Myocyte (in vitro differentiated cells): ENCODE measurements at places on chromosomes 5 and 9. TPM values are rescaled to one million over a fixed set of nuclear protein-coding genes. Genes with fewer than 3 reads are reported as not detected.
A peak's percentile ranks its signal among the peaks of the same experiment; 100 is the strongest.

- peak; percentile 76 for DNase-seq
These were observed 15.5 kb upstream of the SLC36A3 start for GRCh38 chr5:151318850-151319732.

DNA sequence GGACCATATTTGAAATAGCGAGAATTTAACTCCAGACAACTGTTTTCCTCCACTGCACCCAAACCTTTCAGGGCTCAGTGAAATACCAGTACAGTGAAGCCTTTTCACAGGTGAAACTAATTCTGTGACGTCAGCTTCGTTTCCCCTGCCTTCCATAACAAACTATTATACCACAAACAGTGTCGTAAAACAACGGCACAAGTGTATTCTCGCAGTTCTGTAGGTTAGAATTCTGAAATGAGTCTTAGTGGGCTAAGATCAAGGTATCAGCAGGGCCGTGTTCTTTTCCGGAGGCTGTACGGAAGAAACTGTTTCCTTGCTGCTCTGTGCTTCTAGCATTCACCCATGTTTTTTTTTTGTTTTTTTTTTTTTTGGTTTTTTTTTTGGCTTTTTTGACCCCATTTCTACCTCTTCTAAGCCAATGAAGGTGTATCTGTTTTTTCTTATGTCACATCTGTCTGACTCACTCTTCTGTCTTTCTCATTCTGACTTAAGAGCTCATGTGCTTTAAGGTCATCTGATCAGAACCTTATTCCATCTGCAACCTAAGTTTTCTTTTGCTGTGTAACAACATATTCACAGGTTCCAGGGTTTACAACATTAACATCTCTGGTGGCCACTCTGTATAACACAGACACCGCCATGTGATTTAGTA lies 20.1 kb downstream of the ISOC1 start:
- no peak for DNase-seq

DNA sequence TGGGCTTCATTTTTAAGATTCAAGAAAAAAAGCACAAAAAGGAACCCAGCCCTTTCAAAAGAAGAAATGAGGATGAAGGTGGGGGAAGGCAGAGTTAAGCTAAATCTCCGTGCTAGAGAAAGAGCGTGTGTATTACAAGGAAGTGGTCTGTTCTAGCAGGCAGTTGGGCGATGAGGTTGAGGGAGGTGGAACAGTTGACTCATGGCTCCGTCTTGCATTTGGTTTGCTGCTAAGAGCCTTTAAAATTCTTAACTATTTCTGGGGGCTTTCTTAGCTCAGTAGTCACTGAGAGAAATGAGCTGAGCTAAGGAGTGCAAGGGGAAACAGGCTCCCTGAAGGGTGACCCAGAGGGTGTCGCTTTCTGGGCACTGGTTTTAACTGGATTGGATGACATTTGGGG lies 117.4 kb downstream of the GCNT1 start:
- DNase-seq: peak; percentile 81

- peak; percentile 27 for DNase-seq
These were observed 73.4 kb upstream of the PPARGC1B start for GRCh38 chr5:149656576-149657182.

DNA sequence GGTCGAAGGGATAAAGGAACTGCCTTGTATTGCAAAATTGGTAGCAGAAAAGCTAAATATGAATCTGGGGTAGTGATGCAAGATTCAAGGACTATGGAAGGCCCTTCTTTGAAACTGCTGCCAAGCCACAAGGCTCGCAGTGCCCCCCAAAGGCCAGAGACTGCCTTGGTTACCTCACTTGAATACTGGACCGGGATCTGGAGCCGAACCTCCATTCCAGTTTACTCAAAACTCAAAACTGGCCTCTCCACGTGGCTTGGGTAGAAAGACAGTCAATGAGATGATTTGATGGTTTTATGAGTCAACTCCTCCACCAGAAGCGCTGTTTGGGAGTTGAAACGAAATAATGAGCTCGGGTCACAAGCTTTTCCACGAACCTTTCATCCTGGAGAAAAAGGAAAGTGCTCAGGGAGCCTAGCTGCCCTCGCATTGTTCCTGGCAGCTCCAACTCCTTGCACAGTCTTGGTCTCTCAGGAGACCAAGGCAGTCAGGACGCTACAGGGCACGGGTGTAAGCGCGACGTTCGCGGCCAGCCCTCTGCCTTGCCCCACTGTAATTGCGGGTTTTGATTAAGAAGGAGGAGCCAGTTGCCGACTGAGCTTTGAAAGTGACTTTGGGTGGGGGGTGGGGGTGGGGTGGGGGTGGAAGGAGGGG lies 2.8 kb downstream of the ST8SIA4 start:
- peak; percentile 71 for DNase-seq

DNA sequence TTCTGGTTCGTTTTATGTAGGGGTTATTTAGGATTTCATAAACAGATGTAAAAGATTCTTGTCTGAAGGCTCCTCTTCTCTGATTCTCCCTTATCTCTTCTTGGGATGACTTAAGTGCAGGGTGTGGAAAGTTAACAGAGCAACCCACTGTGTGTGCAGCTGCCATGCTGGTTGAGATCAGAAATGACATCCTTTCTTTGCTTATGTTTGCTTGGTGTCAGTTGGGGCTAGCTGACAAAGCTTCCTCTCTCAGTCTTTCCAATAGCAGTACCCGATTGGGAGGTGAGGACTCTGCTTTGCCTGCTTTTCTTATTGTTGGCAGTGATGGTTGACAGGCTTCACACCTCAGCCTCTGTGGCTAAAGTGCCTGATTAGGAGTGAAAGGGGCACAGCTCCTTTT lies 26.5 kb downstream of the OGN start:
- peak; percentile 13 for DNase-seq

DNA sequence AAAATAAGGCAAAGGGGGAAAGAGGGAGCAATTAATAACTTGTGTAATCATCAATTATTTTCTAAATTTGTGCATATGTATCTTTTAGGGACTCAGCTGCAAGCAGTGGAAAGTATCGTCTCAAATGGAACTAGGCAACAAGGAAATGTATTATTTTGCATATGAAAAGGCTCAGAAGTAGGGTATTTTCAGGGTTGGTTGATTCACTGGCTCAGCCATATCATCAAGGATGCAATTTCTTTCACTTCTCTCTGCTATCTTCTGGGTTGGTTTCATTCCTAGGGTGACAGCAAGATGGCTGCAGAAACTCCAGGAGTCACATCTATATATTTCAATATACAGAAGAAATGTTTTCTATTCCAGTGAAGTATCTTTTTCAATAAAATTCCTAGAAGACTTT lies 509.8 kb downstream of the DMAC1 start:
- DNase-seq: no peak

DNA sequence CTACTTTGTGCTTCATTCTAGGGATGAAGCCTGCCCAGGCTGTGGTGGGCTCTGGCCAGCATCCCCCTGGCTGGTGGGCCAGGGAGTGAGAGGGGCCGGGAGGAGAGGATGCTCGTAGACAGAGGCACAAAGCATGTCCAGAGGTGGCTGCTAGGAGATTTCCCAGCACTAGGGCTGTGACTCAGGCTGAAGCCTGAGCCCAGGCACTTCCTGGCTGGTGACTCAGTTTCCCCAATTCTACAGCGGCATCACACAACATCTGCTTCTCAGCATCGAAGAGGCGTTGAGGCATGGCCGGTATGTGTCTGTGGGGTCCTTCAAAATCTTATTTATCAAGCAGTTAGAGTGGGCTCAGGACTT lies 55.6 kb downstream of the DUSP1 start:
- no peak for DNase-seq

PTPN3 gene
- 0.05 and 0.10 TPM in 2 replicates for total RNA-seq

PLAC8L1 gene
- 0.88 TPM in 1 of 2 replicates, not detected in the other for total RNA-seq

KLF4 gene
- total RNA-seq: 4.9 and 7.8 TPM in 2 replicates

GRPEL2 gene
- 12.8 and 14.3 TPM in 2 replicates for total RNA-seq

SLC2A8 gene
- total RNA-seq: 18.5 and 18.8 TPM in 2 replicates
